ENCODE measurements at places on chromosomes 11 and 22.
A peak's percentile ranks its signal among the peaks of the same experiment; 100 is the strongest.

- no peak for DNase-seq
Observed at GRCh38 chr11:117505285-117505970, 177.8 kb downstream of the CEP164 start.

DNA sequence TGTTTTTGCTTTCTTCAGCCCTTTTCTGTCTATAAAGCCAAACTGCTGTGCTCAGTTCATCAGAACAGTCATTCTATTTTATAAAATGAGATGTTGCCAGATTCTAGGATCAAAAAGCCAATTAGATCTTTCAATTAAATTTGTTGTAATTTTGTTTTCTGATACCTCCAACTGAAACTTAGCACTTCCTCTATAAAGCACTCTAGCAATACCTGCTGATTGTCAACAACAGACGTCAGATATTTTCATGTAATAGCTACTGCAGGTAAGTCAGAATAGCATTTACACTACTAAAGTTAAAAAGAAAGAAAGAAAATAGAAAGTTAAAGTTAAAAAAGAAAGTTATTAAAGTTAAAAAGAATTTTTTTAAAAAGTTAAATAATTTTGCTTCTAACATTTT is 19.6 kb downstream of the RRAS2 start:
- DNase-seq: no peak

DNA sequence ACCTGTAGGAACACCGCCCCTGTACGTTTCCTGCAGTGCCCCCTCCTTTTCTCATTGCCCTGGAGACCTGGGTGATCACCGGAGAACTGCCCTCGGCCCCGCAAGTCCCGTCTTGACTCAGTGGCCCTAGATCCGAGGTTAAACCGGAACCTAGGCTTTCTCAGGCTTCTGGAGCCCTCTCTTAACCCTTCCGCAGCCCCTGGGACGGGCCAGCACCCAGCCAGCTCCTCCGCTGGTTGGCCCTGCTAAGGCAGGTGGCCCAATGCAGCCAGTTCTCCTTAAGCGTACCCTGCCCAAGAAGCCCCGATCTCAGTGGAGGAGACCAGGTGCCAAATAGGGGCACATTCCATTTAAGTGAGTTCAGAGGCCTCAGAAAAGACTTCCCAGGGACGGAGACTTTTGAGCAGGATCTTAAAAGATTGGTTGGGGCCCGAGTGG is 776 bp downstream of the NLRX1 start:
- DNase-seq: peak; percentile 76

DNA sequence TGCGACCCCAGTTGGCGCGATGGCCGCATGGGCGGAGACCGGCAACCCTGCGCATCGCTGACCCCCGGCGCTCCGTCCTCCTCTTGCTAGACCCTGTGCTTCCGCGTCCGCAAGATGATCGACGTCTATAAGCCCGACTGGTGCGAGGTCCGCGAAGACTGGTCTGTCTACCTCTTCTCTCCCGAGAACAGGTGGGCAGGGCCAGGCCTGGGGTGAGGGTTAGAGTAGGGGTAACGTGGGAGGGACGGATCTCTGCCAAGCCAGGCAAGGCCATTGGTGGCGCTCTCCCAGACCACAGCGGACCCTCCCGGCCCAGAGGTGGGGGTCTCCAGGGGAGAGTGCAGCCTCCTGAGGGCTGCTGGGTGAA is 92.1 kb downstream of the CACNA1I start:
- no peak for DNase-seq

GRCh38 chr11:33825854-33826560 is 51.7 kb upstream of the FBXO3 start:
- no peak for DNase-seq

DNA sequence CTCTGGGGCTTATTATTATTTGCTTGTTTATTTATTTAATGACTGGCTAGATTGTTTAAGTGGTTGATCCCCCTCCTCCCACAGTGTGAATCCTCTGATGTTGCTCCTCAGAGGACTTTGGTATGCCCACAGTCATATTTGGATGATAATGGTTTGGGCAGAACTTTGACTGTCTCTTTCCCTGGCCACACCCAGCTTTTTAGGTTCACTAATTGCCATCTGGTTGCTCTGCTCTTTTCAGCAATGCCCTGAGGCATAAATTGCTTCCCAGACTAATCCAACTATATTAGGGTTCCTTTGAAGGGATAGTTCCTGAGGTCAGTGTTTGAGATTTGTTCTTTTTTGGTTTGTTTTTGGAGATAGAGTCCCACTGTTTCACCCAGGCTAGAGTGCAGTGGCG is 99.3 kb upstream of the RRM1 start:
- no peak for DNase-seq

- no peak for DNase-seq
Observed at GRCh38 chr11:71097506-71098240, 154.7 kb downstream of the SHANK2 start.

- DNase-seq: peak; percentile 77
Observed at GRCh38 chr11:12099132-12099873, 11.1 kb upstream of the MICAL2 start.

GRCh38 chr11:116055064-116055463 is 550.8 kb upstream of the CADM1 start:
- no peak for DNase-seq

DNA sequence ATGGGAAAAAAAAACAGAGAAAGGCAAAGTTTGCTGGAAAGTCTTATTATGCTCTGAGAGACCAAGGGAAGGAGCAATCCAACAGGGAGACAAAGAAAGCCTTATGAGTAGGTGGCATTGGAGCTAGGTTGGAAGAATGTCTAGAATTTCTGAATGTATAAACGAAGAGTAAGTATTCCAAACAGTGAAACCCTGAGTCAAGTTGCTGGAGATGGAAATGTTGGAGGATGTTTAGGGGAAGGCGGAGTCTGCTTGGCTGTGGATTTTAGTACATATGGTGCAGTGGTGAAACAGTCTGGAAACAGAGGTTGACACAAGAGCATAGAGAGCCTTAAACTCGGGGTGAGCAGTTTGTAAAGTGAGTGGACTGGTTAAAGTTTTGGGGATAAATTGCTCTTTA is 314.8 kb upstream of the CADM1 start:
- DNase-seq: no peak

- DNase-seq: no peak
Observed at GRCh38 chr11:70085815-70086769, 8.0 kb downstream of the ANO1 start.

- DNase-seq: no peak
Observed at GRCh38 chr11:108340973-108341372, 118.1 kb downstream of the ATM start.

DNA sequence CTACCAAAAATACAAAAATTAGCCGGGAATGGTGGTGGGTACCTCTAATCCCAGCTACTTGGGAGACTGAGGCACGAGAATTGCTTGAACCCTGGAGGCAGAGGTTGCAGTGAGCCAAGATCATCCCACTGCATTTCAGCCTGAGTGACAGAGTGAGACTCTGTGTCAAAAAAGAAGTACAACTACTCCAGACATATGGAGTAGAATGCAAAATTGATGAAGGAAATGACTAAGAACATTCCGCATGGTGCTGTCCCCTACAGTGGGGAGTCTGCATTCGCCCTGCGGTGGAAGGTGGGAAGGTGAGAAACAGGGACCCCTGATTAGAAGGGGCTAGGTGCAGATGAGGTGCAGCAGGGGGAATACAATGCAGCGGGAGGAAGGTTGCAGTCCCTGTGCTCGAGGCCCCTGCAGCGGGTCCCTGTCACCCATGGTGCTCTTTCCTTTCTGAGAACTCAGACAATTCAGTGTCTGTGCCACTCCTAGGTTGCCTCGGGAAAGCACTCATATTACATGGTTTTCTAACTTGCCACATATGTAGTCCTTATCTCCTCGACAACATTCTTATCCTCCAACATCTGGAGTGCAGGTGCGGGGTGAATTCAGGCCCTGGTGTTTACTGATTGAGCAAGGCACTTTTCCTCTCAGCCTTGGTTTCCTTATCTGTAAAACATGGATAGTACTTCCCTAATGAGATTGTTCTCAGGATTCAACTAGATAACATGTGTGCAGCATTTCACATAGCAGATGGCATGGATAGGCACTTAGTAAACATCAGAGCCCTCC is 5.2 kb downstream of the POLD4 start:
- DNase-seq: no peak

GRCh38 chr11:129190087-129190486 is 2.0 kb downstream of the ARHGAP32 start:
- no peak for DNase-seq

GRCh38 chr11:13334034-13334786 is 56.6 kb downstream of the BMAL1 start:
- no peak for DNase-seq

DNA sequence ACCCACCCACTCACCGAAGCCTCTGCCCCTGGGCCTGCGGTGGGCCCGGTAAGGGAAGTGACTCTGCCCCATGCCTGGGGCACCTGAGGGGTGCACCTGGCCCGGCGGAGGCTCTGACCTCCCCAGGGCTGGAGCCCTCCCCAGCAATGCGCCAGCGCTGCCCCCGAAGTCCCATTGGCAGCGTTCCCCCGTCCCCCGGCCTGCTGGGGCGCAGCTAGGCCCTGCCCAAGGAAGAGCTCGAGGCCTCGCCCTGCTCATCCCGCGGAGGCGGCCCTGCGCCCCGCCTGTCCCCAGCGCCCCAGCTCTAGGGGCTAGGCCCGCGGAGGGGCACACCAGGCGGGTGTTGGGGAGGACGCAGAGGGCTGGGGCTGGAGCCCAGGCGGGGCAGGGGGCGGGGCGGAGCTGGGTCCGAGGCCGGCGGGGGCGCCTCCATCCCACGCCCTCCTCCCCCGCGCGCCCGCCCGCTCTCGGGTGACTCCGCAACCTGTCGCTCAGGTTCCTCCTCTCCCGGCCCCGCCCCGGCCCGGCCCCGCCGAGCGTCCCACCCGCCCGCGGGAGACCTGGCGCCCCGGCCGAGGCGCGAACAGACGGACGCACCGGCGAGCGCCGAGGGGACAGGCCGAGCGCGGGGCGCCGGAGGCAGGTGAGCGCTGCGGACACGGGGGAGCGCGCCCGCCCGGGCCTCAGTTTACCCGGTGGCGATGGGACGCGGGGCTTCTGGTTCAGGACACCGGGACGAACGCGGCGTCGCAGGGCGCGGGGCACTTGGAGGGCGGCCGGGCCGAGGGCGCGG is at the start of gene EPS8L2:
Gene EPS8L2 (plus strand): TSS at position 586 of the 793 bp plus-strand sequence. CDS start 3,177 bp downstream, outside the sequence.
- DNase-seq: no peak

- no peak for DNase-seq
Observed at GRCh38 chr11:10429526-10429925, 25.5 kb upstream of the AMPD3 start.

GRCh38 chr11:121478895-121479697 is 26.3 kb upstream of the SORL1-AS1 start:
- DNase-seq: no peak

GRCh38 chr22:49404020-49404419 is 423.7 kb downstream of the BRD1 start:
- no peak for DNase-seq

- DNase-seq: no peak
Observed at GRCh38 chr22:31106001-31106571, 1.3 kb downstream of the SELENOM start.

DNA sequence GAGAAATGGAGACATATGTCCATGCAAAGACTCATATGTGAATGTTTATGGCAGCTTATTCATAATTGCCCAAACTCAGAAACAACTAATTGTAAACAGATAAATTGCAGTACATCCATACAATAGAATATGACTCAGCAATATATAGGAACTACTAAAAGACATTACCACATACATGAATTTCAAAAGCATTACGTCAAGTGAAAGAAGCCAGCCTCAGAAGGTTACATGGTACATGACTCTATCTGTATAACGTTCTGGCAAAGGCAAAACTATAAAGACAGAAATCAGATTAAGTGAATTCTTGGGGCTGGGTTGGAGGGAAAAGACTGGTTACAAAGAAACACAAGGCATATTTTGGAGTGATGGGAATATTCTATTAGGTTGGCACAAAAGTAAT is 7.2 kb downstream of the KCTD21 start:
- no peak for DNase-seq

GRCh38 chr22:46770726-46771125 is 8.3 kb downstream of the TBC1D22A start:
- peak; percentile 54 for DNase-seq

- no peak for DNase-seq
Observed at GRCh38 chr11:93819966-93820695, 30.3 kb downstream of the VSTM5 start.

- DNase-seq: no peak
Observed at GRCh38 chr22:43153899-43154298, 2.5 kb downstream of the TSPO start.

DNA sequence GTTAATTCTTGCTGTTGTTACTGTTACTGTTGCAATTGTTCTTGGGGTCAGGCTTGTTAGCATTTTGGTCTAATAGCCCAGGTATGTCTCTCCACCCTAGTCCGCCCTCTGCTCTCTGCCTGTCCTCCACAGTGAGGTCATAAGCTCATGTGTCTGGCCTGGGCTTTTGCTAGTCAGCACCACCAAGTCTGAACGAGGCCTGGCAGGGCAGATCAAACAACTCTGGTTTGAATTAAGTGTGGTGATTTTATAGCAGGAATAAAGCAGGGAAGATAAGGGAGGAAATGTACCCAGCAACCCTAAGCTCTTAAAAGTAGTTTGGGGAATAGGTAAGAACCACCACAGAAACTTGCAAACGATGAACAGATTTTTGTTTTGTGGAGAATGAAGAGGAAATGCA is 98.7 kb downstream of the ABTB2 start:
- DNase-seq: no peak

GRCh38 chr22:34055525-34056200 is 135.4 kb upstream of the LARGE1 start:
- no peak for DNase-seq

GRCh38 chr11:64092761-64093136 is 57.0 kb downstream of the FLRT1 start:
- no peak for DNase-seq

DNA sequence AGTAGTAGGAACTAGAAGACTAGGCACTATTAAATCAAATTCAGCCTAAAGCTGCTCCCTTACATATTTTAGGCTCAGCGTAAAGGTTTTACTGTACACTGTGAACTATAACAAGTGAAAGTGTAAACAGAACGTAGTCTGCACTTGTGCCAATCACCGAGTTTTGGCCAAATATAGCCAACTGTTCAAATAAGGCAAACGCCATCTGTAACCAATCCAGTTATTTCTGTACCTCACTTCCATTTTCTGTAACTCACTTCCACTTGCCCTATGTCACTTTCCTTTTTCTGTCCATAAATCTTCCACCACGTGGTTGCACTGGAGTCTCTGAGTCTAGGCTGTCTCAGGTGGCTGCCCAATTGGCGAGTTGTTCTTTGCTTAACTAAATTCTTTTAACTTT is 2132.2 kb downstream of the LRRC4C start:
- DNase-seq: no peak

- DNase-seq: no peak
Observed at GRCh38 chr22:26452236-26453016, 23.4 kb downstream of the ASPHD2 start.

DNA sequence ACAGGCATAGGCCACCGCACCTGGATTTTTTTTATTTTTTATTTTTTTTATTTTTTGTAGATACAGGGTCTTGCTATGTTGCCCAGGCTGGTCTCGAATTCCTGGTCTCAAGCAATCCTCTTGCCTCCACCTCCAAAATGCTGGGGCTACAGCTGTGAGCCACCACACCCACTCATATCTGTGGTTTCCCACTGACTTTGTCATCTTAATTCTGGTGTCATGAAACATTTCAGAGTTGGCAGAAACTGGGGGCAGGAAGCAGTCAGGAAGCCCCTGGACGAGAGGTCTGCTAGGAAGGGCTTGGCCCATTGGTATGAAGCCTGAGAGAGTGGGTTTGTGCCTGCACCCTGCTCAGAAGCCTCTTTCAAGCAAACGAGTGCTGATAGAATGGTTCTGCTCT is 49.1 kb downstream of the COMMD9 start:
- no peak for DNase-seq
